ENCODE measurements at places on chromosomes 12 and 14. TPM values are rescaled to one million over a fixed set of nuclear protein-coding genes. Genes with fewer than 3 reads are reported as not detected.

MMP19 gene
- 1.8 TPM for total RNA-seq

ITGA7 gene
- total RNA-seq = 465 TPM

- no peaks in the 10 kb centered on the region for H3K27me3 ChIP-seq
- H3K36me3 ChIP-seq = no peaks in the 10 kb centered on the region
- DNase-seq = no peak
These were observed 72.4 kb downstream of the ADGRD1 start for GRCh38 chr12:131025939-131026702.

DNA sequence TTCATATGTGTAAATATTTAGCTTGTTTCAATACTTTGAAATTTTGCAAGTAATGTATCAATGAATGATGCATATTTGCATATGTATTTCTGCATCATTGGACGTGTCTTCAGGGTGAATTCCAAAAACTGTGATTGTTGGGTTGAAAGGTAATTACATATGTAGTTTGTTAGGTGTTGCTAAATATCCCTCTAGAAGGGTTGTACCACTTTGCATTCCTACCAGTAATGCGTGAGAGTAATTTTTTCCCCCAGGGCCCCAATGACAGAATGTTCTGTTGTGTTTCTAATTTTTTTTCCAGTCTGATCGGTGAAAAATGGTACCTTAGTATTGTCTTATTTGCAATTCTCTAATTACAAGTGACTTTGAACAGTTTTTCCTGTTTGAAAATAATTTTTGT is 408.9 kb downstream of the NAV3 start:
- DNase-seq = no peak
- H3K4me3 ChIP-seq = no peak overlapping the region
- no peaks in the 10 kb centered on the region for H3K36me3 ChIP-seq
- no peak overlapping the region for H3K27ac ChIP-seq
